Smooth muscle cell of trachea (primary cell): ENCODE measurements at places on chromosomes 3 and 15. TPM values are rescaled to one million over a fixed set of nuclear protein-coding genes. Genes with fewer than 3 reads are reported as not detected.

Gene CLRN1
- not detected in 2 replicates for total RNA-seq

Gene SLC6A1
- total RNA-seq: under 0.01 TPM in 2 replicates

Gene CLDN18
- total RNA-seq: under 0.01 TPM in 1 of 2 replicates, not detected in the other

Gene ITIH3
- not detected in 2 replicates for total RNA-seq

Gene ARL14
- not detected in 2 replicates for total RNA-seq

Gene RBM15B
- total RNA-seq: 30.4 and 58.7 TPM in 2 replicates

Gene OR5K2
- total RNA-seq: not detected in 2 replicates

Gene NANOGP8
- 0.15 and 0.33 TPM in 2 replicates for total RNA-seq

Gene RARB
- 15.5 and 16.9 TPM in 2 replicates for total RNA-seq

Gene SPCS1
- 60.7 and 68.1 TPM in 2 replicates for total RNA-seq

Gene ANKUB1
- total RNA-seq: not detected in 2 replicates

Gene PLSCR5
- total RNA-seq: not detected in 2 replicates

Gene SMC4
- total RNA-seq: 21.5 and 103 TPM in 2 replicates

Gene SERPINI2
- total RNA-seq: not detected in 2 replicates

Gene CD200
- total RNA-seq: not detected in 2 replicates

Gene MCTP2
- total RNA-seq: 18.9 and 19.6 TPM in 2 replicates

Gene AMT
- total RNA-seq: 1.2 and 3.2 TPM in 2 replicates

Gene RYR3
- not detected in 2 replicates for total RNA-seq

Gene ZNF774
- total RNA-seq: 1.5 and 1.9 TPM in 2 replicates
